ENCODE measurements at places on chromosomes 7 and 10.

- no peak for DNase-seq
Observed at GRCh38 chr7:65955718-65956117, 26.3 kb downstream of the GUSB start.

GRCh38 chr10:32298075-32298812 is 48.7 kb downstream of the EPC1 start:
- no peak for DNase-seq

- no peak for DNase-seq
Observed at GRCh38 chr10:110337906-110338305, 33.2 kb upstream of the SMNDC1 start.

DNA sequence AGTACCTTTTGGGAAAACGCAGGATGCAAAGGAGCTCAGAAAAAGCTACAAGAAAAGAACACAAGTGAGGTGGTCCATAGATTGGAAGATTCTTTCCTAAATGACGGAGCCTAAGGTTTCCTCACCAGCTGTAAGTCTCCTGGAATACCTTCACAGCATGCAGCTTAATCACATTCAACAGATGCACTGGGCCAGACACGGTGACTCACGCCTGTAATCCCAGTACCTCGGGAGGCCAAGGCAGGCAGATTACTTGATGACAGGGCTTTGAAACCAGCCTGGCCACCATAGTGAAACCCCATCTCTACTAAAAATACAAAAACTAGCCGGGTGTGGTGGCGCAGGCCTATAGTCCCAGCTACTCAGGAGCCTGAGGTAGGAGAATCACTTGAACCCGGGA is 228.7 kb downstream of the FRMD4A start:
- no peak for DNase-seq

DNA sequence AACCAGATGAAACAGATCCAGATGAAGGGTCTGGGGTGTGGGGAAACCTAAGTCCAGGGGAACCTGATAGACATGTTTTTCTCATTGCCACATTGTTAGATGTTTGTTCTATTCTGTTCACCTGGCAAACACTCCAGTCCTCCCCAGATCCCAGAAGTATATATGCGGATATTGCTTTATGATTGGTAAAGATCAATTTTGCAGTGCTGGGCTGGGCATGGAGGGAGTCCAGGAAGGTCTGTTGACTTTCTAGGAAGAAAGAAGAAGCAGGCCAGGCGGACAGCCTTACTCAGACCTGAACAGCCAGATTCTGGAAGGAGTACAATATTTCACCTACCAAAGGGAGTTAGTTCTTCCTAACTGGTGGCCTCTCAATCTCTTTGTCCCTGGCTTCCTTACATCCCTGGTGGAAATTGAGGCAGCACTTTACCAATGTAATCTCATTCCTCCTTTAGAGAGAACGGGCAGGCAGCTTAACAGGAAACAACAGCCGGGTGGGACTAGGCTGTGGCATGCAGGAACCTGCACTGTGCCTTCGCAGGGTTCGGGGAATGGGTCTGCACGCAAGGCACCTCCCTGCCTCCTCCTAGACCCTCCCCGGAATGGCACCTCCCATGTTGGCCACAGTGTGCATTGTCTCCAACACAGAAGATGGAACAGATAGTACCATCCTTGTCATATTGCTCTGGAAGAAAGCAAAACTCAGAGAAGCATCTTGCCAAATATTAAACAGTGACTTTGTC is 930 bp downstream of the GIMAP6 start:
- no peak for DNase-seq

GRCh38 chr10:97514344-97514743 is 15.6 kb downstream of the UBTD1 start:
- DNase-seq, result no peak

DNA sequence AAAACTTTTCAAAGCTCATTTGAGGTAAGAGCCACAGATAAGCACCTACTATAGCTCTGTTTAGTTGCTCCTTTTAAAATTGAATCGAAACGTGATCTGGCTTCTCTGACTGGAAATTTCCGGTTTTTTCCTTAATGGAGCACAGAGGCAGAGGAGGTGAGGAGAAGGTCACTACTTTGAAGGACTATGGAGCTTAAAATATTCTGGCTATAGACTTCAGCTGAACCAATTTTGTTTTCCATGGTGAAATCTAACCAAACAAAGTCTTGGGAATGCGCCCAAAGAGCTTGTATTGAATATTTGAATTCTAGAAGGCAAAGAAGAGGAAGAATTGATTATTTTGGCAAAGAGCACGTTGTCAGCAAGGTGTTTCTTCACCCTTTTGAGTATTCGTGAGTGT is 711.1 kb downstream of the SUGCT start:
- DNase-seq, result no peak

DNA sequence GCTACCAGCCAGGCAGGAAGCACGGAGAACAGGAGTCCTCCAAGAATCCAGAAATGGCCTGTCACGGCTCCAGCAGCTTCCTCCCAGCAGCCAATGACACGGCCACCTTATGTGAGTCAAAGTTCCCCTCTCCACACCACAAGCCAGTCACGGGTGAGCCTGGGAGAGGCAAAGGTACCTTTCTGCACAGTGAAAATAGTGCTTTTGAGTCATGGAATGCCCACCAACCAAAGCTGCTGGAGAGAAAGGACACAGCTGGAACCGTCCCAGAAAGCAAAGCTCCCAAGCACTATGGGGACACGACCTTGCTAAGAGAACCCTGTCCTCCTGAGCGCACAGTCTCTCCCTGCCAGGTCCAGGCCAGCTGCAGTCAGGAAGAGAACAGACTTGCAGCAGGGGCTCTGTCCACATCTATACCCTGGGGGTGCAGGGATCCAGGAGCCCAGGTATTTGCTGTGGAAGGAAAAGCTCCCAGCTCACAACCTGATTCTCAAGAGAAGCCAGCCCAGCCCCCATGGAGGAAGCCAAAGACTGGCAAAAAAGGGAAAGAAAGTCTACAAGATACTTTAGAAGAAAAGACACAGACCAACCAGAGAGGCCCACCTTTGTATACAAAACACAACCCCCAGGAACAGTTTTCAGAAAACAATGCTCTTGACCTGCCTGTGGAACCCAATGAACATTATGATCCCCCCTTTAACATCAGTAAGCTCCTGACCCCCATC is 24.4 kb downstream of the C10orf71 start:
- DNase-seq, result no peak

DNA sequence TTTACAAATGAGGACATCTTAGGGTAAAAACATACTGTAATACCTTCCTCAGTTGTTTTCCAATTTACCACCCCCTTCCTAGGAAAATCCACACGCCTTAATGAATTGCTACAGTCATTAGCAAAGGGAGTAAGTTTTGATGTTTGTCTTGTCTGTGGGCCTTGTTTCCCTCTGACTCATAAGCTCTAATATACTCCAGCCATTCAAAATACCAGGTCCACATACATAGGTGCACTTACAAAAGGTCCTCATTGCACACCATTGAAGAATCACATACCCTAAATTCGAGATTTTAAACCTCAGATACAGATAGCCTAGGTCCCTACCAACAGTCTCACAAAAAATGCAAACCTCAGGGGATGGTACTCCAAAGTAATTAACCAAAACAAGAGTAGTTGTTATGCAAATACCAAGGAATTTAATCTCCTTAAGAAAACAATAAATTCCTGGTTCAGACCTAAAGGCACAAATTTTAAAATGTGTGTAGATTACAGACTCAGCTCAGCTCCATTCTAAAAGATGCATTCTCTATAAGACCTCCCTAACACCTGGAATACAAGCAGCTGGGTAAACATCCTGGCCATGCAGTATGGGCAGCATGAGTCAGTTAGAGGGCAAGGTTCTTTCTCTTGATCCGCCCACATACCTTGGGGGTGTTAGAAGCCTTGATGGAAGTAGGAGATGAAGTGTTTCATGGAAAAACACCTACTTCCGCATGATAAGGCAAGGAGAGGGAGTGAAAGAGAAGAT is 3.0 kb upstream of the LIPK start:
- no peak for DNase-seq

- no peak for DNase-seq
Observed at GRCh38 chr7:95682913-95683312, 86.6 kb upstream of the PDK4 start.

- DNase-seq, result no peak
Observed at GRCh38 chr7:120966961-120967360, 16.4 kb downstream of the ING3 start.

- no peak for DNase-seq
Observed at GRCh38 chr10:78560341-78560688, 508.5 kb upstream of the ZMIZ1 start.

- DNase-seq, result no peak
Observed at GRCh38 chr10:103207141-103207540, 14.1 kb upstream of the NT5C2 start.

- DNase-seq, result no peak
Observed at GRCh38 chr10:78996792-78997129, 72.0 kb upstream of the ZMIZ1 start.

GRCh38 chr7:103710247-103710646 is 264.2 kb upstream of the SLC26A5 start:
- DNase-seq, result no peak

- DNase-seq, result no peak
Observed at GRCh38 chr7:15543256-15543655, 18.6 kb downstream of the AGMO start.

- DNase-seq, result no peak
Observed at GRCh38 chr7:135188298-135188984, 17.9 kb upstream of the CYREN start.

- DNase-seq, result no peak
Observed at GRCh38 chr10:28295336-28295735, 7.5 kb downstream of the MPP7 start.

GRCh38 chr10:24456322-24456721 is 247.4 kb downstream of the KIAA1217 start:
- DNase-seq, result no peak

DNA sequence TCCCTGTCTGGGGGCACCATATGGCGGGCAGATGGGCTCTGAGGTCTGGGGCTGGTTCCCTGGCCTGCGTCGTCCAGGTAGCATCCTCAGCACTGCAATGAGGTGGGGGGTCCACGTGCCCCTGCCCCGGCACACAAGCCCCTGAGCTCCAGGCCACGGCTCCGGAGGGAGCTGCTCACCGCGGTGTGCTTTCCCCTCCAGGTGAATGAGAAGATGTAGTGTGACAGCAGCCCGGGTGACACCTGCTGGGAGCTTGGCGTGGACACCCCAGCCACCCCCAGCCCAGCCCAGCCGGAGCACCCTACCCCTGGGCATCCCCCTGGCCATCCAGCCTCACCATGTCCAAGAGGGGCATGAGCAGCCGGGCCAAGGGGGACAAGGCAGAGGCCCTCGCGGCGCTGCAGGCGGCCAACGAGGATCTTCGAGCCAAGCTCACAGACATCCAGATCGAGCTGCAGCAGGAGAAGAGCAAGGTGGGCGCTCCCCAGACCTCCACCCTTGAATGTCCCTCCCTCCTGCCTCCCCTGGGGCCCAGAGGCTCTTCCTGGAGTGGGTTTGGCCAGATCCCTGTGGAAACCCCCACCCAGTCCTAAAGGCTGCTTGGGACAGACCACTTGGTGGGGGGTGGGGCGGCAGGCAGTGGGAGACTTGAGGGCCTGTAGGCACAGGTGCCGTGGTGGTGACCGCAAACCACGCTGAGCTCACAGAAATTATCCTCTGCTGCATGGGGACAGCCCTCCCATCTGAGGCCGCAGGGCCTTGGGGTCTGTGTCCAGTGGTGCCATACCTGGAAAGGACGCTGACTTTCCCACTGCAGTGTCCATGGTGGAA is 38.9 kb downstream of the JAKMIP3 start:
- no peak for DNase-seq

DNA sequence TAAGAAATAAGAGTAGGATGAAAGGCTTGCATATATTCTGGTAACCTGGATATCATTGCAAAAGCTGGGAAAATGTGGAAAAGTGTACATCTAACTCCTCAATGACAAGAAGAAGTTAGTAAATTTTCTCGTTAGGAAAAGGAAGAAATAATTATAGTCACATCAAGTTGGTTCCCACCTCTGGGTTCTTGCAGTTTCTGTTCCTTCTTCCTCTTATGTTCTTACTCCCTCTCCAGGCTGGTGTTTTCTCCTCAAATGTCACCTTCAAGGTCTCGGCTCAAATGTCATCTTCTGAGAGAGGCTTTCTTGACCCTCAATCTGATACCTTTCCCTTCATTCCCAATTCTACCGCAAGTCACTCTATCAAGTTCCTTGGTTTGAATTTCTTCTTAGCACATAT is 64.4 kb downstream of the ENTPD1 start:
- no peak for DNase-seq

DNA sequence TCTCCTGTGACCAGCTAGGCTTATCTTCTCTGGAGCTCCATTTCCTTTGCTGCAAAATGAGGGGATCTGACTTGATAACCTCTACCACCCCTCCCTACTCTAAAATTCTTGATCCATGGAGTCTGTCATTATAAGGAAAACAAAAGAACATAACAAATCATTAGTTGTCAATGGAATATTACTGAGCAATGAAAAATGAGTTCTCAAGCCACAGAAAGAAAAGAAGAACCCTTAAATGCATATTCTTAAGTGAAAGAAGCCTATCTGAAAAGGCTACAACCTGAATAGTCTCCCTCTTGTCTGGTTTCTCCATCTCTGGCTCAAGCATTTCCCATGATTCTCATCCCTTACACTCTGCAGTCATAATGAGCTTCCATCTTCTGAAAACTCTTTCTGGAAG is 110.4 kb downstream of the PRKCQ start:
- DNase-seq, result no peak

DNA sequence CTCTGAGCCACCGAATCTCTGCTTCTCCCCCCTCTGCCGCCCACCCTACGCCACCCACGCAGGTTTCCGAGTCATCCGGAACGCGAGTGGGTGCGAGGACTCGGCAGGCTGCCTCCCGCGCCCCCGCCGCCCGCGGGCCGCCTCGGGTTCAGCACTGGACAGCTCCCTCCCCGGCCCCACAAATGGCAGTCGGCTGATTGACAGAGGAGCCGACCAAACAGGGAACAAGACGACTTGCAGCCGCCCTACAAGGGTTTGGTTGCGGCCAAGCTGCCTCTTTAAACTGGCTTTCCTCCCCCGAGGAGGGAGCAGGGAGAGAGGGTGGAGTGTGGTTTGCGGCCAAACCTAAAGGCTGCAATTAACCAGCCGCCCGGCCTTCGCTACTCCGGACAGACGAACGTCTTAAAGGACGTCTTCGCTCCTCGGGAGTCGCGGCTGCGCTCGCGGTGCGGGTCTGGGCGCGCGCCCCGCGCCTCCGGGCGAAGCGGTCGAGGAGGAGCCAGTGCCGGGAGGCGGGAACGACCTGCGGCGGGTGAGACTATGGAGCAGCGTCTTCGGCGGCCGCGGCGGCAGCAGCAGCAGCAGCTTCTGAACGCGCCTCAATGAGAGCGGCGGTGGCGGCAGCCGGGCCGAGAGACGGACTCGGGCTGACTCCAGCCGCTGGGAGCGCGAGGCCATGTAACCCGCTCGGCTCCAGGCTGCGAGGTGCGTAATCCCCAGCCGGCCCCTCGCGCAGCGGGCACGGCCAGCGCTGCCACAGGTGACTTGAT is at the start of gene GPR158:
GPR158 (plus strand) TSS at position 541 of the 770 bp plus-strand sequence. CDS start 420 bp downstream, outside the sequence.
- no peak for DNase-seq

Data from esophagus squamous epithelium (tissue), 5 donors.